CD8-positive, alpha-beta T cell (primary cell): ENCODE measurements at places on chromosomes 7 and 10.
A peak's percentile ranks its signal among the peaks of the same experiment; 100 is the strongest.

- no peak for DNase-seq
Observed at GRCh38 chr10:71502190-71502589, 105.5 kb downstream of the CDH23 start.

DNA sequence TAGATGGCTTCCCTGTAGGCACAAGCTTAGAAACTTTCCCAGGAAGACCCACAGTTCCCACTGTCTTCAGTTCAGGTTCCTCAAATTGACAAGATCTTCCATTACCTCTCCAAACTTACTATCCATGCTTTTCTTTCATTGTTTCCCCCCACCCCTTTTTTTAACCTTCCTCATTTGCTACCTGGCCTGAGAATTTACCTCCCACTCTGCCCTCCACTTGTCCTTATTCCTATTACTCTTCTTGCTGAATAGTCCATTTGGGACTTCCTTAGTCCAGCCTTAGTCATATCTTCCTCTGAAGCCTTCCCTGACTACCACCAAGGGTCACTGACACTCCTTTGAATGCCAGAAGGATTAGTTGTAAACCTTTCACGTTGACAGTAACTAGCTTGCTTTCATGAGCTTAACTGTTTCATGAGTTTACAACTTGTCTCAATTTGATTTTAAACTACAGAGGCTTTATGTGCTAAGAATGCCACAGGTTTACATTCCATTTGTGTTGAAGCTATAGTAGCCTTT is 1.2 kb upstream of the CALU start:
- DNase-seq = no peak

GRCh38 chr10:91512458-91512857 is 102.3 kb downstream of the HECTD2 start:
- no peak for DNase-seq

- DNase-seq = no peak
Observed at GRCh38 chr7:25628446-25628845, 400.2 kb upstream of the NPVF start.

DNA sequence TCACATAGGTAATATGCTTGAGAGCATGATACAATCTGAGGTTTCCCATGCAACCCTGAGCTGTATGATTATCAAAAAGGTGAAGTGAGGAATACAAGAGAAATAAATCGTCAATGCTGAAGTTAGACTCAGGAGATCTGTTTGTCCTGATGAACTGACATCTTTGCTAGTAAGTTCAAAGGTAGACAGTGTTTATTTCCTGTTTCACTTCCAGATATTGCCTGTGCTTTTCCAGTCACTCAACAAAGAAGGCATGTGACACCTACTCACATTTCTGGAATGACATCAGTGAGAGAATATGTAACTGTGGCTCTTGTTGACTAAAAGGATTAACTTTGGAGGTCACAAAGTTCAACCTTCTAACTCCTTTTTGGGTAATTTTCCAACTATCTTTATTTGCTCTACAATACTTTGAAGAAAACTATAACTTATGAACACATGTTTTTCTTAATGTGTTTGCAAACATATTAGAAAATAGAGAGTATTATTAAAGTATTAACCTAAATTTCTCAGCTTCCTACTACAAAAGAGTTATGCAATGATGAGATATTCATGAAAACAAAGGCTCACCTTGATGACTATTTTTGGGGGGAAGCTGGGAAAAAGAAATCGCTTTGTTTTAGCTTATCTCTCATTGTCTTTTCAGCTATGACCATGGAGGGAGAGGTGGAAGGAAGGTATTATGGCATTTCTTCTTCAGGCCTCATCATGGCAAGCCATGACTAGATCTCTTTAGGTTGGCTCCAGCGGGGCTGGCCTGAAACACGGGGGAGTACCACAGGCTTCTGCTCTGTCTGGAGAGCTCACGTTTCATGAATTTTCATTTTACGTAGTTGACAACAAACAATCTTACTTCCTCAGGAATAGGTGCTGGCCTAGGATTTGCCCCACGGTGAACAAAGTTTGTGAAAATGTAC is 214.7 kb upstream of the SLC26A5 start:
- no peak for DNase-seq

GRCh38 chr10:34985823-34986222 is 104.3 kb downstream of the CUL2 start:
- DNase-seq = no peak

DNA sequence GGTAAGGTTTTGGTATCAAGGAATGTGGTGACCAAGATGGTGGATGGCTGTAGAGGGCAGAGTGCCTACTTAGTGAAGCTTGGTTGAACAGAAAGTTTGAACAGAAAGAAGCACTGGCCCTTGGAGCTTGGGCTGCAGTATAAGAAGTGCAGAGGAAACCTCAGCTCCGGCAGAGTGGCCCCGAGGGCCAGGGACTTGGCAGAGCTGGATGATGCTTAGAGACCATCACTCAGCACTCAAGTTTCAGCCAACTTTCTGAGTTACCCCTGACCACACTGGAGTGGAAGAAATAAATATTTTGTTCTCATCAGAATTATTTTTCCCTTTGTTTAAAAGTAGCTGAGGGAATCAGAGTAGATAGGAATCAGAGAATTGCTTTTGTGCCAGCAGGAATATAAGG is 336.7 kb downstream of the C7orf25 start:
- DNase-seq = no peak

DNA sequence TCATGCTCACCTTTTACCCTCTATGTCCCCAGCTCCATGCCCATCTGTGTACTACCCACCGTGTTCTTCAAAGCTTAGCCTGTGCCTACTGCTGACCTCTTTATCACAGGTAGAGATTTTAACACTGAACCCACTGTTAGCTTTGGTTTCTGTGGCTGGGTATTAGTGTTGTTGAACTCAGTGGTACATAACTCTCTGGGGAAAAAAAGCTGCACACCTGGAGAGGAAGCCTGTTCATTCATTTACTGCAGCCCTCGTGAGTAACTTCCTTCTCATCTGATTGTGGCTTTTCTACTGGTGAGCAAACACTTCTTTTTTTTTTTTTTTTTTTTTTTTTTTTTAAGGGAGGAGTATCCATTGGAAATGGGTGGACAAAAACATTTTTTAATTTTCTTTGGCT is 326.3 kb downstream of the CCSER2 start:
- DNase-seq = no peak

GRCh38 chr7:105284014-105284413 is 104.7 kb downstream of the SRPK2 start:
- no peak for DNase-seq

DNA sequence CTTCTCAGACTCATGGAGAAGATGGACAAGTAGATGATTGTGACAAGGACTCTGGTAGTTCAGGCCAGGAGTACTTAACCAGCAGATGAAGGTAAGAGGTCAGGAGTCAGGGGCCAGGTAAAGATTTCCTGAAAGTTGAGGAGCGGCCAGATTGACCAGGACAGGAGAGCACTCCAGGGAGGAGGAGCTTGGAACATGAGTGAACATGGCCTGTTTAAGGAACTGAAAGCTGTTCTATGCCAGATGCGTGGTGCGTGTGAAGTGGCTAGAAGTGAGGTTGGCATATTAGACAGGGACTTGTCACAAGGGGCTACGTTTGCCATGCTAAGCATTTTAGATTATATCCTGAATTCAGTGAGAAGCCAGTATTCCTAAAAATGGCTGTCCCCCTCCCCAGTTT is 157.2 kb downstream of the WNT2 start:
- DNase-seq = no peak

GRCh38 chr7:48114115-48114514 is 25.1 kb downstream of the UPP1 start:
- no peak for DNase-seq

GRCh38 chr7:47292832-47293309 is 289.0 kb downstream of the TNS3 start:
- no peak for DNase-seq

GRCh38 chr10:122531939-122532338 is 28.6 kb upstream of the DMBT1 start:
- no peak for DNase-seq

- DNase-seq = no peak
Observed at GRCh38 chr7:17009007-17009719, 127.4 kb upstream of the AGR3 start.

- no peak for DNase-seq
Observed at GRCh38 chr7:74292757-74293576, 3.8 kb downstream of the CLIP2 start.

GRCh38 chr10:97234400-97234799 is 48.6 kb upstream of the SLIT1 start:
- peak; percentile 17 for DNase-seq

- no peak for DNase-seq
Observed at GRCh38 chr7:2631946-2632732, at the start of gene TTYH3. Gene TTYH3 (plus strand): TSS chr7:2631986. CDS start chr7:2632156, 170 bp downstream.

DNA sequence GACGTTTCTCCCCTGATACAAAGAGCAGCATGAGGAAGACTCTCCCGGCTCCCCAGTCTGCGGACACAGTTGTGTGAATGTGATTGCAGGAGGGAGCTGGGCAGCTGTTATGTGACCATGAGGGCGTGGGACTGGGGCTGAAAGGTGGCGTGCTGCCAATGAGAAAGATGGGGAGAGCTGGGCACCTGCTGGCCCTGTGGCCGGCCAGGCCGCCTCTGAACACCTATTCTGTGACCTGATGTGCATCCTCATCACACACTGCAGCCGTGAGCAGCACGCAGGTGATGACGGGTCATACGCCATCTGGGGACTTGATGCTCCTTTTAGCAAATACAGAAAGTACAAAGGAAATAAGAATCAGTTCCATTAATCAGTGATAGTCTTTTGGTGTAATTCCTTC is 86.9 kb downstream of the MGMT start:
- no peak for DNase-seq

DNA sequence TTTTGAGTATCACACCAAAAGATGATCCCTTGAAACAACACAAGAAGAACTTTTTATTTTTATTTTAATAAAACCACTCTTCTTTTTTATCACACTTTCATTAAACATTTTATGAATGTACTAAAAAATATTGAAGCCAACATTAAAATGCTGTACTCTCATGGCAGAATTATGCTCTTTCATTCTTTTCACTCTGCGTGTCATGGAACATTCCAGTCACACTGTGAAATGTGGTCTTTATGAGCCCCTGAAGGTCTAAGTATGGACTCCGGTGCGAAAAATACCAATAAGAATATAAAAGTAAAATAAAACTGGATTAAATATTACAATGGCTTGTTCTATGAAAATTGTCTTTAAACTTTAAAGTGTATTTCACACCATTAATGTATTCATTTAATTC is 148.4 kb downstream of the TMEM26 start:
- no peak for DNase-seq

DNA sequence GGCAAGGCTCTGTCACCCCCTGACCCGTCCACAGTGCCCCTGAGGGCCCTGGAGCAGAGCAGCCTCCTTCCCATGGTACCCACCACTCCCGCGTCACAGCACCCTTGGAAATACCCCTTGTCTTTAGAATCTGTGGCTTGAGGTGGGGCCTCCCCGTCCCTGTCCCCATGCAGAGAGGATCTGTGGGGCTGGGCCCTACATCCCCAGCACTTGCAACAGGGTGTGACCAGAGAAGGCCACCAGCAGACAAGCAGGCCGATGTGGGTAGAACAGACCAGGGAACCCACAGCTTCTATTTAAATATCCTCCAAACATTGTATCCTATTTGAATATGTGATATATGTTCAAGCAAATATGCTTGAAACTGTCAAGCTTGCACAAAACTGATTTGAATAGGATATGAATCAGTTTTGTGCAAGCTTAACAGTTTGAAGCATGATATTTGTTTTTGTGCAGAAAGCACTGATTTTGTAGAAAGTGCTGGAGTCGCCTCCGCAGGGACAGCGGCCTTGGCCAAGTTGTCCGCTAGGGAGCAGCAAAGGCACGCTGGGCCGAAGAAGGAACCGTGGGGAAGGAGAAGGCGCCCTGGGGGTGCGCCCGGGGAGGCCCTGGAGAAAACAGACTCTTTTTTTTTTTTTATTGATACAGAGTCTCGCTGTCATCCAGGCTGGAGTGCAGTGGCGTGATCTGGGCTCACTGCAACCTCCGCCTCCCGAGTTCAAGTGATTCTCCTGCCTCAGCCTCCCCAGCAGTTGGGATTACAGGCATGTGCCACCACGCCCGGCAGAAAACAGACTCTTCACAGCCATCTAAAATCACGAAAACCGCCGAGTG is 2.2 kb downstream of the CFAP46 start:
- no peak for DNase-seq

DNA sequence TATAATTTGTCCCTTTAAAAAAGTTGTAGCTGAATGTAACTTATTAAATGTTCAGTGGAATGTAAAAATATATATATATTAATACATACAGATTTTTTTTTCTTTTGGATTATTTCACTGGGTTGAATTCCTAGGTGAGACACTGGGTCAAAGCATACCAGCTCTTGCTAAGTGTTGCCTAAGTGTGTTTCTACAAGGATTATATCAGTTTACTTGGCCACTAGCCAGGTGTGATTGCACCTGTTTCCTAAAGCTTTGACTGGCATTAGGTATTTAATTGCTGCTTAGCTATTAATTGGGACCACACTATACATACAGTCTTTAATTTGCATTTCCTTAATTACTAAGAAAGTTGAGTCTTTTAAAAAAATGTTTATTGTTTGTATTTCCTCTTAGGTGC is 5.5 kb upstream of the ELOVL3 start:
- DNase-seq = no peak

DNA sequence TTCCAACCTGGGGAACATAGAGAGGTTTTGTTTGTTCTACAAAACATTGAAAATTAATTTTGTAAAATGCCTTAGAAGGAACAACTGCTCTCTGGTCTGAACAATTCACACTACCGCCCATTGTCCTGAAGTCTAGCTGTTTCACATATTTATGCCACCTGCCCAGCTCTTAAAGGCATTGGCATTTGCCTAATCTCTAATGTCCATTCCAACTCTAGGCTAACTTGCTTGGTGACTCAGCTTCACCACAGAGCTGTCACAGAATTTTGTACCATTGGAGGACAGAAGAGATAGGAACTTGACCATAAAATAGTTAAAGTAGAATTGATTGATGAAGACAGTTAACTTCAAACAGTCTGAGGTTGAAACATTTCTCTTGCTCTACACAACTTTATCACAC is 53.5 kb upstream of the PPP1R17 start:
- no peak for DNase-seq

DNA sequence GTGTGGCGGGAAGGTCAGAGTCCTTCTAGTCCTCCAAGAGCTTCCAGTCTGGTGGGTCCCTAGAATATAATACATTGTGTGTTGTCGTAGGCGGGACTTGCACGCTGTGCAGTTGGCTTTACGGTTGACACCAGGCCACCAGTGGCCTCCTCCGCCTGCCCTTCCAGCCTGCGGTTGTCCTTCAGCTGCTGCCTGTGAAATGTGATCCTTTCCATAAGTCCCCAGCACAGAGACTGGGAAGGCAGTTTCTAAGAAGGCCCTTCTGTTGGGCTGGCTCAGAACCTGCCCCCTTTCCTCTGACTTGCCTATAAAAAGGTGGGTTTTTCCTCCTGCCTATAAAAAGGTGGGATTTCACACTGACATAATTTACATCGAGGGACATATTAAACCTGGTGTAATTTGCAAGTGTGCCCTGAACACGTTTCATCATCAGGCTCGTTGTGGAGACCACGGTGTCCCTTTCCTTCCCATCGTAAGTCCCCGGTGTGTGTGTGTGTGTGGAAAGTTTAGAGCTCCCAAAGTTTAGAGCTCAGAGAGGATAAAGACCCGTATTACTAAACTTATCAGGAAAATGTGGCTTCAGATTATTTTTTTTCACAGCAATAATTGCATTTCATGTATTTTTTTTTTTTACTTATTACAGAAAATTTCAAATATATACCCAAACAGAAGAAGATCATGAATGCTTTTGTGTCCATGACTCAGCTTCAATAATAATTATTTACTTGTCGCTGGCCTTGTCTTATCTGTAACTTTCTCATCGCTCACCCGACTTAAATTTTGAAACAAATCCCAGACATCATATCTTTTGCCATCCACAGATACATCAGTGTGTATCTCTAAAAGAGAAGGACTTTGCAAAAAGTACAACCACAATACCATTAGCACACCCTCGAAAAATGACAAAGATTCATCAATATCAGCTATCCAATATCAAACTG is 45.1 kb downstream of the CUX1 start:
- no peak for DNase-seq

- no peak for DNase-seq
Observed at GRCh38 chr10:132058111-132058745, 7.5 kb upstream of the JAKMIP3 start.
